ENCODE measurements at places on chromosomes 12 and 14. TPM values are rescaled to one million over a fixed set of nuclear protein-coding genes. Genes with fewer than 3 reads are reported as not detected.
A peak's percentile ranks its signal among the peaks of the same experiment; 100 is the strongest.

DNA sequence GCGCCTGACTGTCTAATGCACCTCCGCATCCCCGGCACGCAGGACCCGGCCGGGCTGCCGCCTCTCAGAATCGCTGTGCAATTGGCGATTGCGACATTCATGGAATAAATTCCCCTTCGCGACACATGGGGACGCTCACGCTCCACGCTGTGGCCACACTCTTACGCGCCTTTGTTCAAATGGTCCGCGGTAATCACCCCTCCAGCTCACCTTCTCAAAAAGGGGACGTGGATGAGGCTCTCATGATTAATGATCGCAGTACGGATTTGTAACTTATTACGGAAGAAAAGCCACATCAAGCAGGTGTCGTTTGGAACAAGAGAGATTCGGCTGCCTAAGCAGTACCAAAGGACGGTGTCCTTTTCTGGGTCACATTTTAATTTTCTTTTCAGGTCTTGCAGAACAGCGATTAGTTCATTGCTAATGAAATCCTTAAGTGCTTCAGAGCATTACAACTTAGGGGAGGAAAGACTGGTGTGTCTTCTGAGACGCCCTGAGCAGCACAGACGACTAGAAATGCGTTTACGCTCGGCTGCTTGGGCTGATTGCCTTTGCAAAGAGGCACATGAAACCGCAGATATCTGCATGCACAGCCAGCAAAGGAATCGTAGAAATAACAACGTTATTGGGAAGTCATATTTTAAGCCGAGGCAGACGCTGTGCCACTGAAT is 37.3 kb upstream of the ADGRD1 start:
- H3K27me3 ChIP-seq = no peaks in the 10 kb centered on the region
- no peaks in the 10 kb centered on the region for H3K4me1 ChIP-seq
- DNase-seq = no peak
- H3K27ac ChIP-seq = no peak overlapping the region
- no peak overlapping the region for H3K4me3 ChIP-seq
- H3K36me3 ChIP-seq = no peaks in the 10 kb centered on the region

GRCh38 chr12:22447223-22447622 is 97.1 kb downstream of the C2CD5 start:
- H3K36me3 ChIP-seq = no peaks in the 10 kb centered on the region
- H3K4me1 ChIP-seq = peaks cover 6% of the 10 kb centered on the region
- H3K4me3 ChIP-seq = no peak overlapping the region
- DNase-seq = no peak
- no peaks in the 10 kb centered on the region for H3K27me3 ChIP-seq

DNA sequence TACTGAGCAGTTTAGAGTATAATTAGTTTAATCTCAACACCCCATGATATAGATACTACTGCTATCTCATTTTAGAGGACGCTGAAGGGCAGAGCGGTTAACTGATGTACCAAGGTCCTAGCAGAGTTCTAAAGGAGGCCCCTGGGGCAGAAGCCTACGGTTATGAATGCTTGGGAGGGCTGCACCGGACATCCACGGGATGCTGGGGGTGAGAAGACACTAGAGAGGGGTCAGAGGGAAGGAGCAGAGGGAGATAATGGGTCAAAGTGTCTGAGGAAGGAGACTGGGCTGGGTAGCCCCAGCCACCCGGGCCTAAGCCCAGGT is 1.6 kb upstream of the ACTR6 start:
- no peaks in the 10 kb centered on the region for H3K4me1 ChIP-seq
- H3K27ac ChIP-seq = no peak overlapping the region
- no peaks in the 10 kb centered on the region for H3K27me3 ChIP-seq
- DNase-seq = no peak
- H3K36me3 ChIP-seq = no peaks in the 10 kb centered on the region

The DAD1 gene
- total RNA-seq = 241 TPM

The PELI2 gene
- total RNA-seq = 7.9 TPM

The GCN1 gene
- 49.7 TPM for total RNA-seq

The DNAI7 gene
- not detected for total RNA-seq

GRCh38 chr12:31386364-31386777 is 60.4 kb upstream of the SINHCAF start:
- H3K4me3 ChIP-seq = no peak overlapping the region
- H3K4me1 ChIP-seq = no peaks in the 10 kb centered on the region
- H3K27me3 ChIP-seq = no peaks in the 10 kb centered on the region

DNA sequence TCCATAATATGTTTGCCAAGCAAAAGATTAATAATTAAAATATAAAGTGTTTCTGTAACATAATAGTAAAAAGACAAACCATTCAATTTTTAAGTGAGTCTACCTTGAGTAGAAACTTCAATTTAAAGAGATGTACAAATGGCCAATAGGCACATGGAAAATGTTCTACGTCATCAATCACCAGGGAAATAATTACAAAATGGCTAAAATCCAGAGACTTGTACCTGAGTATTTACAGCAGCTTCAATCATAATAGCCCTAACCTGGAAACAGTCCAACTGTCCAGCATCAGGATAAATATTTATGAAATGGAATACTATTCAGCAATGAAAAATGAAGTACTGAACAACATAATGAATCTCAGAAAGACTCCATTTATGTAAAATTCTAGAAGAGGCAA is 95.5 kb upstream of the FAR2 start:
- no peak for DNase-seq
- H3K27ac ChIP-seq = no peak overlapping the region
- H3K4me1 ChIP-seq = peaks cover 14% of the 10 kb centered on the region
- H3K36me3 ChIP-seq = no peaks in the 10 kb centered on the region

The FSCB gene
- total RNA-seq = not detected

The TEX22 gene
- total RNA-seq = 0.06 TPM

DNA sequence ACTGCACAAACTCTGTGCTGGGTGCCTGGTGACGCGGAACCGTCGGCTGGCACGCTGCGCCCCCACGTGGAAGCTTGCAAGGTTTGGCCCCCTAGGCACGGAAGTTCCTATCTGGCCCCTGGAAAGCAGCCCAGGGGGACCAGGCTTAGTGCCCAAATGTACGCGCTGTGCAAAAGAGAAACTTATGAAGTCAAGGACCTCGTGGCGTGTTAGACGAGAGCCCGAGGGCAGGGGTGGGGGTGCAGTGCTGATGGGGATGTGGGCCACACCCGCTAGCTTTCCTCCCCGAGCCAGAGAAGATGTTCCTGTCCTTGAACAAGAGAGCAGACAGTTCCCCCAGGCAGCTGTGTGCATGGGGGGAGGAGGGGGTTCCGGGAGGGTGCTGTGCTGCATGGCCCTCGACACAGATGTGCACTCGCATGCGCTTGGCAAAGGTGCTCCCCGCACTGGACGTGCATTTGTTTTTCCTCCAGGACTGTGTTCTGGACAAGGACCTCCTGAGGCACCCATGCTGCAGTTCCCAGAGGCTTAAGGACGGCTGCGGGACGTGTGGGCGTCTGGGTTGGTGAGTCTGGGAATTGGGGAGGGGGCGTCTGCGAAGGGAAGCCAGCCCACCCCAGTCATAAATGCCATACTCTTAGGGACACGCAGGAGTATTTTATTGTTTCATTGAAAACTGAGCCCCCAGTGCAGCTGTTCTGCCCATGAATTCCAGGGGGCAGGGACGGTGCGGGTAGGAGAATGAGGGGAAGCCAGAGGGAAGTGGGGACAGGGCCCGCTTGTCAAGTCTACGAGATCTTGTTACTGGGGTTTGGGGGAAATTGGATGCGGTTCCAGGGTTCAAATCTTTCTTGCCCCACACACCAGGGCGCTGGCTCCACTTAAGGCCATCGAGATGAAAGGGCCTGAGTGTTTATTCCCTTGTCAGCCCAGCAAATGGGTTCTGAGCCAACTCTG is 80.0 kb downstream of the NTF3 start:
- H3K4me1 ChIP-seq = peaks cover 32% of the 10 kb centered on the region
- peak overlapping the region; percentile 48 for H3K4me3 ChIP-seq
- peak overlapping the region; percentile 89 for H3K27ac ChIP-seq
- DNase-seq = peak; percentile 91
- H3K36me3 ChIP-seq = no peaks in the 10 kb centered on the region

- no peaks in the 10 kb centered on the region for H3K4me1 ChIP-seq
- H3K4me3 ChIP-seq = no peak overlapping the region
- H3K36me3 ChIP-seq = no peaks in the 10 kb centered on the region
- no peak overlapping the region for H3K27ac ChIP-seq
These were observed 3.8 kb upstream of the CCDC91 start for GRCh38 chr12:28186500-28186899.

The SDSL gene
- 1.5 TPM for total RNA-seq

DNA sequence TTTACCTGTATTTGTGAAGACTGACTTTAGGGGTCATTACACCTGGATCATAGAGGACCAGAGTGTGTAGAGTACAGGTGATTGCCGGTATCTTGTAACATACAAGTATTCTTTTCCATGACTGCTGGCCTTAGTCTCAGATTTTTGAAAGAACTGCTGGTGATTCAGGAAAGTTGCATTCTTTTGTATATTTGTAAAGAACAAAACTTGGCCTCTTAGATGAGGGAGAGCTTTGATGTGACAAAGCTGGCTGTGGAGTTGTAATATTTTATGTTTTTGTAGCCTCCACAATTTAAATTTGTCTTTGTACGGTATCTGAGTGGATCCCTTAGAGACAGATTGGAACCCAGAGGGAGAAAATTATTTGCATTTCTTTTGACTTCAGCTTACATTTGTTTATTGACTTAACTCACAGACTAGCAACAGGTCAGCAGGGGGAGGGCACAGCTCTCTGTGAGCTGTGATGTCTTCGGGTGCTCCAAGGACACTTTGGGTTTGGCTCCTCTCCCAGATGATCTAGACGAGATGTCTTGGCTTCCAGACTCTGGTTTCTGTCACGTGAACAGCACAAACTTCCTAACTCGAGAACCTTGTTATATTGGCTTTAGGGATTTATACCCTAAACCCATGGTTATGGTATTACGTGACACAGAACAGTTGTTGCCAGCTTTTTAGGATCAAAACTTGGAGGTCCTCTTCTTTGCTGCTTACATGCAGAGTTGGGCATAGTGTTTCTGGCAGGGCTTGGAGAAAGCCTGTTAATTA is 65.9 kb downstream of the DAAM1 start:
- no peaks in the 10 kb centered on the region for H3K36me3 ChIP-seq
- H3K27ac ChIP-seq = no peak overlapping the region
- peak; percentile 48 for DNase-seq
- H3K4me3 ChIP-seq = no peak overlapping the region
- no peaks in the 10 kb centered on the region for H3K27me3 ChIP-seq

DNA sequence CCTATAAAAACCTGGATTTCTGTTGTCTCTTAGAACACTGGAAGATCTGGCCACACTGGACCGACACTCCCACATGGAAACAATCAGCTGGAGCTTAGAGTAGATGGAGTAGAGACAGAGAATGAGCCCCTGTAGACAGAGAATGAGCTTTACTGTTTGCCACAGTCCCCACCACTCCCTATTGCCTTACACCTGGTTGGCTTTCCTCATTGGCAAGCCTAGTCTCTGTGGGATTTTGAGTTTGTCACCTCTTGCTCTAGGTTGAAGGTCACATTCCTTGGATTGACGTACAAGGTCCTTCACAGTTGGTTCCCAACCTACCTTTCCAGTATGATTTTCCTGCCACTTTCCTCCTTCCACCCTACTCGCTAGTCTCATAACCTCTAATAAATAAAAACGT is 2.0 kb upstream of the HCAR1 start:
- DNase-seq = no peak
- no peak overlapping the region for H3K27ac ChIP-seq
- H3K27me3 ChIP-seq = no peaks in the 10 kb centered on the region

- no peaks in the 10 kb centered on the region for H3K36me3 ChIP-seq
- no peak overlapping the region for H3K4me3 ChIP-seq
- H3K4me1 ChIP-seq = no peaks in the 10 kb centered on the region
- no peak for DNase-seq
- no peak overlapping the region for H3K27ac ChIP-seq
These were observed 2.4 kb upstream of the NKX2-1 start for GRCh38 chr14:36522347-36522971.

The SYCP3 gene
- total RNA-seq = 0.04 TPM

The SLCO1B1 gene
- total RNA-seq = not detected
